ENCODE measurements at places on chromosomes 6 and 20.
A peak's percentile ranks its signal among the peaks of the same experiment; 100 is the strongest.

DNA sequence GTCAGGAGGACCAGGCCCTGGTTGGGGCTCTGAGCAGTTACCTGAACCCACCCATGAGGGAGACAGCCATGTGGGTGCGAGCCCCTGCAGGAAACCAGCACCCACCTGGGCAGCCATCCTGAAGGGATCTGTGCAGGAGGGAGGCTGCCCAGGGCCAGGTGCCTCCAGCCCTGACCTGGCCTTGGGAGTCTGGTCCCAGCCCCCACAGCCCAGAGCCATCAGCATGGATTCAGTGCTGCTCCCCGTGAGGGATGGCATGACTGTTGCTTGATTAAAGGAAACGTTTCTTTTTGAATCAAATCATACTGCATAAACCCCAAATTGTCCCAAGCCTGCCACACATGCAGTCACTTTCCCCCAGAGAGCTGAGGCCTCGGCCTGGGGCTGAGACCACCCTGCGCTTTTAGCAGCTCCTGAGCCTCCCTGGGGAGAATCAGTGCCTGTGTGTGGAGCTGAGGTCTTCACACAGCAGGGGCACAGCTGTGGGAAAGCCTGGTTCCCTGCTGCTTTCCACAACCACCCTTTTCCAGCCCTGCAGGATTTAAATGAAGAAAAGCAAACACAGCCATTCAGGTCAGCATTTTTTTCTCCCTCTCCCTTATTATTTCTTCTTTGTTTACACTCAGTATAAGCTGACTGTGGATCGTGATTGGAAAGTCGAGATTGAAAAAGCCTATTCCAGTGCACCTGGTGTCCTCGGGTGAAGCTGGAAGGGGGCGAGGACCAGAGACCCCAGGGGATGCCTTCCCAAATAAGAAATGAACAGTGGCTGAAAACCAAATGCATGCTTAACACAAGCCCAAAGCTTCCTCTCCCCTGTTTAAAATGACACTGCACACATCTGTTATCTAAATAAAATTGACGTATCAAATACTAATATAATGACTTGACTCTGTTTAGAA, 283.9 kb downstream of the SMOC2 start:
- no peak for DNase-seq

- no peak for DNase-seq
Observed at GRCh38 chr20:4306206-4306605, 290.8 kb upstream of the RNF24 start.

GRCh38 chr6:107699697-107700325, 124.3 kb downstream of the SCML4 start:
- no peak for DNase-seq

GRCh38 chr6:70717038-70717801, 49.5 kb downstream of the SMAP1 start:
- no peak for DNase-seq

GRCh38 chr6:31764198-31764597, 1.7 kb downstream of the SAPCD1 start:
- peak; percentile 16 for DNase-seq

- no peak for DNase-seq
Observed at GRCh38 chr6:157187182-157188083, 135.9 kb downstream of the TMEM242 start.
